ENCODE measurements at places on chromosomes 1 and 21.

GRCh38 chr1:52926864-52927211 lies 238 bp upstream of the SCP2 start:
- DNase-seq = no peak

DNA sequence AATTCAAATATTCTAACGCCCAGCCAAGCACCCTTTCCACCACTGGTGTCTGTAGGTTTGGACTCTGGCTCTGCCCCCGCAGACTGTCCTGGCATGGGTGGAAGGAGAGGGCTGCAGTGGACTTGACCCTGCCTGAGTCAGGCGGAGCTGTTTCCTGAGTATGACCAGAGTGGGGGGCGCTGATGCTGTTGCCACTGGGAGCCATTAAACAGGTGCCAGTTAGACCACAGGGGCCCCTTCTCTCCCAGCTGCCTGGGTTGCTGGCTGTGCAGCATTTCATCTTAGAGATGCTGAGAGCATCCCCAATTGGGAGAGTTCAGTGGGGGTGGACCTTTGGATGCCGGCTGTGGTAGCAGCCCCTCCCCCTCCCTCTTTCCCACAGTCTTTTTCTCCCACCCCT lies 539.5 kb downstream of the MATN1 start:
- no peak for DNase-seq

- DNase-seq = no peak
Observed at GRCh38 chr1:151325646-151326429, 1.4 kb downstream of the PI4KB start.

- DNase-seq = no peak
Observed at GRCh38 chr21:42652527-42653230, 742 bp upstream of the PDE9A start.

DNA sequence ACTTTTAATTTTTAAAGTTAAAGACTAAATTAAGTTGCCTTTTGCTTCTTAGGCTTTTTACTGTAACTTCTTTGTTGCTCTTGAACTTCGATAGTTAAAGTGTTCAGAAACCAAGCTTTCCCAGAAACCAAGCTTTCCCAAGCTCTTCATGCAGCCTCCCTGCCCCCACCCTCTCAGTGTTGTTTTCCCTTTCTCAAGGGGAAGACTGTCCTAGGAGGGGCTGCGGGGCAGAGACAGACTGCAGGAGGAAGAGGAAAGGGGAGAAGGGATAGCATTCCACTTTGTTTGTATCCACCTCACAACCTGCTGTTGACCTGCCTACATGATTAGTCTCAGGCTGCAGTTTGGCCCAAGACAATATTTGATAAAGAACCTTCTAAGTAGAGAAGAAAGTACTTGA lies 39.0 kb upstream of the DIPK1A start:
- no peak for DNase-seq

DNA sequence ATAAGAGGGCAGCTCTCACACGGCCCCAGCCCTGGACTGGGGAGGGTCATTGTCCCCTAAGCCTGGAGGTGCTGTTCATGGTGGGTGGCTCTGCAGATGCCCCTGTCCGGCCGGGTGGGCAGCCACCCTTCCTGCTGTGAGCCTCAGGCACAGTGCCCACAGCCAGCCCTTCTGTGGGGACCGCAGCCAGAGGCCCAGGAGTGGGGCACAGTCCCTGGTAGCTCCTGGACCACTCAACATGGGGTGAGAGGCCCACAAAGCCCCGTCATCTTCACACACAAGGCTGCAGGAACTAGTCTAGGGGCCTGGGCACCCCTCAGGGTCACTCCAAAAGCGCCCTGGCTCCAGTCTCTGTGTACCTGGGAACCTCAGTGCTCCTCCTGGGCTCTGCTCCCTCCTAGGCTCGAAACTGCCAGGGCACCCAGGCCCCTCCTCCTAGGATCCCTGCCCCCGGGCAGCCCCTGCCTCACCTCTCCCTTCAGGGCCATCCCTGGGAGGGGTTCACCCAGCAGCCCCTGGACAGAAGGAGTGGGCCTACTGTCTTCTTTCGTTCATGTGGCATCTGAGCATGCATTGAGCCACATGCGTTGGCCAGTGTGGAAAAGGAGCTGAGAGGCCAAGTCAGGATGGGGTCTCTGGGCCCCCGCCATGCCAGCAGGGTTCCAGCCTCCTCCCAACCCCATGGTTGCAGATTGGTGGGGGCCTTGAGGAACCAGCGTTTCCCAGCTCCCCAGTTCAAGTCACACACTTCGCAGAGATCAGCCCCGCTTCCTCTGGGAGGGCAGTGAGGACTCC lies 43.0 kb downstream of the WNT9A start:
- no peak for DNase-seq

DNA sequence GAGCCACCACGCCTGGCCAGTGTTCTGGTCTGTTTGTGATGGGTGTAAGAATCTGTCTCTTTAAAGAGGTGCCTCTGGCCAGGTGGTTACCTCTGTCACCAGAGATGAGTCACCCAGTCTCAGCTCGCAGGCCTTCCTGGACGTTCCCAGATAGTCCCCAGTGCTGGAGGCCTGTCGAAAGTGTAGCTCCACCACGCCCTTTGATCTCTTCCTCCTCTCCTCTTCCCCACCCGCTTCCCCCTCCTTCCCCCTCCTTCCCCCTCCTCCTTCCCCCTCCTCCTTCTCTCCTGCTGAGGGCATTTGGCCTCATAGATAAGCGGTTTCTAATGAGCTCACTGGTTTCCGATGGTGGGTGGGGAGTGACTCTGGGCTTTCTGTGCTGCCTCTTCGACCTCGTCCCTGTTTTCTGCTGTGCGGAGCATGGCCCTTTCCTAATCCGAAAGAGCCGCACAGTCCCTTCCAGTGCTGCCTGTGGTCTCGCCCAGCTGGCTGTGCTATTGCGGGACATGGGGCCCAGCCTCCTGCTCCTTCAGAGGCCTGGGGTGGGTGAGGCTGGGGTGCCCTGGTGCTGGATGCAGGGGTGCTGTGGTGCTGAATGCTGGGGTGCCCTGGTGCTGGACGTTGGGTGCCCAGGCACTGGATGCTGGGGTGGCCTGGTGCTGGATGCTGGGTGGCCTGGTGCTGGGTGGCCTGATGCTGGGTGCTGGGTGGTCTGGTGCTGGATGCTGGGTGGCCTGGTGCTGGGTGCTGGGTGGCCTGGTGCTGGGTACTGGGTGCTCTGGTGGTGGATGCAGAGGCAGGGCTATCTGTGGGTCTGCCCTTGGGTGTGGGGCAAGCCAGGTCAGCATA lies 19.2 kb downstream of the AGPAT3 start:
- DNase-seq = no peak

Data from right lung (tissue), 10 donors.